ENCODE measurements at places on chromosomes 12 and 14.

GRCh38 chr12:92496790-92497189 is 206.0 kb upstream of the PLEKHG7 start:
- DNase-seq = no peak

GRCh38 chr14:33110737-33111443 is 172.2 kb downstream of the NPAS3 start:
- DNase-seq = no peak

DNA sequence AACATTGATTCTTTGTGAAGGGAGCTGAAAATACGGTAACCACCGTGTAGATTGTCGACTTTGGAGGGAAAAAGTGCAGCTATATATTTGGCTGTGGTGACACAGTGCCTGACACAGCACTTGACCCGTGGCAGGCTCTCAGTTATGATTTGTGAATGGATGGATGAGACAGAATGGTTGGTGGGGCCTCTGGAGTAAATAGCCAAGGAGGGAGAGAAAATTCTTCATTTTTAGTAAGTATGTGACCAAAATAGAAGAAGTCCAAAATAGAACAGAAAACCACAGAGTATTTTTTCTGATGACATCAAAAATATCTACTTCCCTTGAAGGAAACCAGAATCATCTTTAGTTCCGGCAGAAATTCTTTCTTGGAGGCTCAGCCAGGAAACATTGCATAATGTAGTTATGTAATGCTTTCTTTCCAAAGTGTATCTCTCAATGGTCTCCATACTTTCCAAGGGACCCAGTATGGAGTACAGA is 82.0 kb upstream of the WSCD2 start:
- no peak for DNase-seq

GRCh38 chr14:75751296-75751695 is 90.2 kb downstream of the TTLL5 start:
- no peak for DNase-seq

DNA sequence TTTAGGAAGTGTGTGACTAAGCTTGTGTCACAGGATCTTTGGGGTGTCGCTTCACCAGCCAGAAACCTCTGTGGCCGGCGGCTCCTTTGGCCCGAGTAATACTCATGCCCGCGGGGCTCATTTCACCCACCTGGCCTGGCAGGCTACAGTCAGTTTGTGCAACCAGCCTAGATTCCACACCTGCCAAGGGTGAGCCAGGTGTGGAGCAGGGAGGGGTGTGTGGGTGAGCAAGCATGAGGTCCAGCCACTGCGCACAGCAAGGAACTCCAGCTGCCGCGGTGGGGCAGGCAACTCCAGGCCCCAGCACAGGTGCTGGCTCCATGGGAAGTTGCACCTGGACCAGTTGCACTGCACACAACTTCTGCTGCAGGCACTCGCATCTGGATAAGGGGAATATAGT is 462.3 kb upstream of the LRFN5 start:
- no peak for DNase-seq

- no peak for DNase-seq
Measured at GRCh38 chr14:52589646-52590045, 37.0 kb downstream of the GPR137C start.

- DNase-seq = no peak
Measured at GRCh38 chr12:80217011-80217535, 117.7 kb downstream of the OTOGL start.

DNA sequence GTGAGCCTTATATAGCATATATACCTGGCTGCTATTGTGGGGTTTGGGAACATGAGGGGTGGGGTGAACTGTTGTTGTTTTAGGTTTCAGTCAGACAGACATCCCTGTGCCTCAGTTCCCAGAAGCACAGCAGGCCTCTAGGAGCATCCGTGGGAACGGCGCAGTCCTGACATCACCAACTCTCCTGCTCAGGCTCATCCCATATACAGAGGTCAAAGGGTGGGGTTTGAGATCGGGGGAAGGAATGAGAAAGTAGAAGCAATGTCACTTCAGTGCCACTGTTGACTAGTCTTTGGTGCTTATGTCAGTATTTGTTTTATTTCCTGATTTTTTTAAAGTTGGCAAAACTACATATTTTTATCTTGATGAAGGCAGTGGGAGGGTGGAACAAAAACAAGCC is 43.1 kb upstream of the A2ML1 start:
- no peak for DNase-seq
